CD4-positive, alpha-beta memory T cell (primary cell): ENCODE measurements at places on chromosomes 13 and 19. TPM values are rescaled to one million over a fixed set of nuclear protein-coding genes. Genes with fewer than 3 reads are reported as not detected.

- H3K27ac ChIP-seq: no peak overlapping the region
- H3K36me3 ChIP-seq: no peaks in the 10 kb centered on the region
- no peaks in the 10 kb centered on the region for H3K4me1 ChIP-seq
- H3K27me3 ChIP-seq: no peaks in the 10 kb centered on the region
- H3K4me3 ChIP-seq: no peak overlapping the region
Measured at GRCh38 chr13:112448621-112449544, 72.7 kb downstream of the SPACA7 start.

GRCh38 chr13:90526711-90527110, 820.8 kb upstream of the MIR17HG start:
- no peak for DNase-seq
- no peak overlapping the region for H3K27ac ChIP-seq
- no peaks in the 10 kb centered on the region for H3K27me3 ChIP-seq
- no peaks in the 10 kb centered on the region for H3K4me1 ChIP-seq
- H3K4me3 ChIP-seq: no peak overlapping the region

The BEST2 gene
- not detected for total RNA-seq

The SIGLEC10 gene
- total RNA-seq: not detected

The MUC16 gene
- total RNA-seq: not detected

The NLRP11 gene
- not detected for total RNA-seq
